Stimulated activated CD4-positive, alpha-beta T cell treated with anti-CD3 and anti-CD28 coated beads, Interleukin-1b, Interleukin-23, amount 100 ng/mL, for 1 hour (primary cell): ENCODE measurements at places on chromosomes 13 and 19.

DNA sequence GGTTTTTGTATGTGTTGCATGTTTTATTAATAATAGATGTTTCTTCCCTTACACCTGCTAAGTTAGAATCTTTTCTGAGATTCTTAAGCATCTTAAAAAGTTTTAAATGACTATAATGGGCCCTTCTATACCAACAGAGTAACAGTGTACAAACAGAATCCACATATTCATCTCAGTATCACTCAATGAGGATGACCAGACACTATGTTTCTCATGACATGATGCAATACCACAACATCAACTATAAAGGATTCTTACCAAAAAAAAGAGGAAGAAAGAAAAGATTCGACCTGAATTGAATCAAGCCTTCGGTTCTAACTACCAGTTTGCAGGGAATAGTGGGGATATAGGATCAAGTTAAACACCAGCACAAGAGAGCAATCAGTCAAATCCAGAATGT lies 56.5 kb downstream of the INTS6 start:
- DNase-seq: no peak

DNA sequence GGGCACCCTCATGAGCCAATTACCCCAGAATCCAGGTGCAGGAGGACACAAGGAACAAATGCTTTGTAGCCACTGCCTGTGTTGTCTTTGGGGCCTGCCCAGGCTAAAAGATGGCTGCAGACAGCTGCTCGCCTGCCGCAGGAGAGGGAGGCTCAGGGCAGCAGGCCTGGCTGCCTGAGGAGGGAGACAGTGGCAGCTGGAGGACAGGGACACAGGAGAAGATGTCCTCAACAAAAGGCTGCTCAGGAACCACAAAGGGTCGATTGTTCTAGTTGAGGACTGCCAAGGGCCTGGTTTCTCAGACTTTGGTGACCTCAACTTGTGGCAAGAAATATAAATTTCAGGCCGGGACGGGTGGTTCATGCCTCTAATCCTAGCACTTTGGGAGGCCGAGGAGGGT lies 7.6 kb downstream of the SIRT2 start:
- DNase-seq: no peak

GRCh38 chr19:56133858-56134653 lies 7.0 kb upstream of the ZNF444 start:
- no peak for DNase-seq

GRCh38 chr13:44792096-44792495 lies 197.2 kb downstream of the NUFIP1 start:
- DNase-seq: no peak

DNA sequence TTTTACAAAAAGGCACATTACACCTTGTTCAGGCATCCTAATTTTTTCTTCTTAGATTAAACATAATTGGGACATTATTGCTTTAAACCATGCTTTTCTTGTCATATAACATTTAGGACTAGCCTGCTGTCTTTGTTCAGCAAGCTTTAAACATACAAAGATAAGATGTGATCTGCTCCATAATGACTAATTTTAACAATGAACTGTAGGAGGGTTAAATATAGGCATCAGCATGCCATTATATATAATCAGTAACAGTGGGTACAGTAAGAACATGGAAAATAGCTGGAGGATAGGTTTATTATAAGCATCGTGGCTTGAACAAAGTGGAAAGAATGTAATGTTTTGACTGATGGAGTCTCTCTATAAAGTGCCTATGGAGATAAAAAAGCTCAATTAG lies 661.7 kb downstream of the SLITRK6 start:
- no peak for DNase-seq

DNA sequence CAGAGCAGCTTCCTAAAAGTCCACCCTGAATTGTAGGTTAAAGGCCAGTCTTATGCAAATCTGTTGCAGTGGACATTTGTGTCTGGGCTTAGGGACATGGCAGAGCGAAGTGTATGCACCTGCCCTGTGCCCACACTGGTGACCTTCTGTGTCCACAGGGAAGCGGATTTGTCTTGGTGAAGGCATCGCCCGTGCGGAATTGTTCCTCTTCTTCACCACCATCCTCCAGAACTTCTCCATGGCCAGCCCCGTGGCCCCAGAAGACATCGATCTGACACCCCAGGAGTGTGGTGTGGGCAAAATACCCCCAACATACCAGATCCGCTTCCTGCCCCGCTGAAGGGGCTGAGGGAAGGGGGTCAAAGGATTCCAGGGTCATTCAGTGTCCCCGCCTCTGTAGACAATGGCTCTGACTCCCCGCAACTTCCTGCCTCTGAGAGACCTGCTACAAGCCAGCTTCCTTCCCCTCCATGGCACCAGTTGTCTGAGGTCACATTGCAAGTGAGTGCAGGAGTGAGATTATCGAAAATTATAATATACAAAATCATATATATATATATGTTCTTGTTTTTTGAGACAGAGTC lies 25.5 kb downstream of the CYP2B6 start:
- no peak for DNase-seq

DNA sequence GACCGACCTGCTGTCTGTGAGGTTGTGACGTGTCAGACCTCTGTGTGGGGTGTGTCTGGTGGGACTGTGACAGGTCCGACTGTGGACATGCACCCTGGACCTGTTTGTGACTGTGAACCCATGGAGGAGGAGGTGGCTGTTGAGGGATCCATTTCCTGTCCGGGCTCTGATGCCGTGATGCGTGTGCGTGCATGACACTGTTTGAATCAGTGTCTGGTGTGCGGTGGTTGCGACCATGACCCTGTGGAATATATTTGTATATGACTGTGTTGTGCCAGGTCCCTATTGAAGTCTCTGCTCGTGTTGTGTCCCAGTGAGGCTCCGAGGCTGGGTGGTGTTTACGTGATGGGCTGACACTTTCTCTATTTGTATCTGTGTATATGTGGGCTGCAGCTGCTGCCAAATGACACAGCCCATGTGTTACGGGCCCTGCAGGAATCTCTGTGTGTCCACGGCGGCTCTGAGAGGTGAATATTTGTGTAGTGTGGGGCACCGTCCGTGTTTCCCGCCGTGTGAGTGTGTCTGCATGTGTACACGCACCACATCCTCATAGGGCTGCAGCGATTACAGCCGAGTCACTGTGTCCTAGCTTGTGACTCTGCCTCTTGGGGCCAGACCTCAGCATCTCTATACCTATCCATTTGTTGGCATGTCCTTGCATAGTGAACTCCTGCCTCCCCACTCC lies 18.3 kb downstream of the CCDC97 start:
- DNase-seq: no peak

DNA sequence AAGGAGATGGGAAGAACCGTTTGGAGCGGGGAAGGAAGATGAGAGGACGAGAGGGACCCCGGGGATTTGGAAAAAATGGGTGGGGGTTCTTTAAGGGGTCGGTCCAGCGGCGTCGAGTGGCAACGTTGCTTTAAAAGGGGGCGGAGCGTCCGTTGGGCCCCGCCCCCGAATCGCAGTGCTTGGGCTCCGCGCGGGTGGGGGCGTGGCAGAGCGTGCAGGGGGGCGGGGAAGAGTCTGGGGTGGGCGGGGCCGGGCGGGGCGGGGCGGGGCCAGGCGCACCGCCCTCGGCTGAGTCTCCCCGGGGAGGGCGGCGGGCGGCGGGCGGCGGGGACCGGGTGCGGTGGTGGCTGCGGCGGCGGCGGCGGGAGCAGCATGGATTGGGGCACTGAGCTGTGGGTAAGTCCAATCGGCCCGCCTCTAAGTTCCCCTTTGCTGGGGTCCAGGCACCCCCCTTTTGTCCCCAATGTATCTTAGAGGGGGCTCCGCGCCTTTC lies at the start of gene TRIP10:
TSS of gene TRIP10 (plus strand) at position 291 of the 493 bp plus-strand sequence. CDS start at position 373, 82 bp downstream.
- DNase-seq: peak; percentile 69

- no peak for DNase-seq
These were observed 38.0 kb downstream of the RCBTB2 start for GRCh38 chr13:48494874-48495273.

GRCh38 chr19:2514981-2515518 lies 39.1 kb downstream of the GADD45B start:
- no peak for DNase-seq

DNA sequence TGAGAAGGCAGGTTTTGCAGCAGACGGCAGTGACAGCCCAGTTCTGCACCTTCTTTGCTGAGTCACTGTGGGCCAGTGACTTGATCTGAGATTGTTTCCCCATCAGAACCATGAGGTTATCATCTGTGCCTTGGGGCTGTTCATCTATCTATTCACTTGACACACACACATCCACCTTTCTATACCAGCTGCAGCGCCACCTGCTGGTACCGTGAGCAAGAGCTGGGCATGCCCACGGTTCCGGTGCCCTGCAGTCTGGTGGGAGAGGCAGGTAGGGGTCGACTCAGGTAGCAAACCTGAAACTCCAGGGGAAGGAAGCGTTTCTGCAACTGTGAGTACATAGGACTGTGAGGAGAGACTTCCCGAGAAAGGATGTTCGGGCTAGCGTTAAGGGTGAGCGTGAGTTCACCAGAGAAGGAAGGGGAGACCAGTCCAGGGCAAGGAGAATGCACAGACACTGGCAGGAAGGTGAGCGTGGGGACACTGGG lies 7.5 kb upstream of the LIN7B start:
- peak; percentile 34 for DNase-seq

GRCh38 chr13:26401578-26402021 lies 147.7 kb downstream of the CDK8 start:
- no peak for DNase-seq

DNA sequence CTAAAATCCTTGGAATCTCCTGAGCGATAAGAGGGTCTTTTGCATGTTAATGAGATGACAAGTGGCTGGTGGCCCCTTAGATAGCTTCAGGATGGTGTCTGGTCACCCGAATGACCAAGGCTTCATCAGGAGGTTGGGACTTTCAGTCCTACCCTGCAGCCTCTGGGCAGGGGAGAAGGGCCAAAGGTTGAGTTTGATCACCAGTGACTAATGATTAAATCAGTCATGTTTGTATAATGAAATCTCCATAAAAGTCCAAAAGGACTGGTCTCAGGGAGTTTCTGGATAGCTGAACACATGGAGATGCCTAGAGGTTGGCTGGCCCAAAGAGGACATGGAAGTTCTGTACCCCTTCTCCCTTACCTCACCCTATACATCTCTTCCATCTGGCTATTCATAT lies 316.2 kb downstream of the MTUS2 start:
- no peak for DNase-seq

DNA sequence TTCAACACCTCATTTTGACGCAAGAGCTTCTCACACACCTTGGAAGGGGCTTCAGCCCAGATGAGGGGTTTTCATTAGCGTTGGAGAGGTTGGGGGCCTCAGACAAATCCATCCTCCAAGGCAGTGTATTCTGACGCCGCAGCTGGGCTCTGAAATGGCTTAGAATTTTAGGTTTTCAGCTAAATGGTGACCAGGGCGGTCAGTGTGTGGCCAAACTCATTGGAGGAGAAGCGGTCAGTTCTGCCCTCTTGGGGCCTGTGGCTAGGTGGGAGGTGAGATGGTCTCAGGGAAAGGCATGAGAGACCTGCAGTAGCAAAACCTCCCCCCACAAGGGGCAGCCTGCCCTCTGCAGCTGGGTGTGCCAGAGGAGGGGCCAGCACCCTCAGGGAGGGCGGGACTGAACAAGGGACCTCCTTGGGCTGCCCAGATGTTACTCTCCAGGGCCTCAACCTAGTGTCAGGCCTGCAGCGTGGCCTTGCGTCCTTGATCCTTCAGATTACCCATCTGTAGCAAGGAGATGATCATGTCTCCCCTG lies 155.8 kb downstream of the URI1 start:
- no peak for DNase-seq

DNA sequence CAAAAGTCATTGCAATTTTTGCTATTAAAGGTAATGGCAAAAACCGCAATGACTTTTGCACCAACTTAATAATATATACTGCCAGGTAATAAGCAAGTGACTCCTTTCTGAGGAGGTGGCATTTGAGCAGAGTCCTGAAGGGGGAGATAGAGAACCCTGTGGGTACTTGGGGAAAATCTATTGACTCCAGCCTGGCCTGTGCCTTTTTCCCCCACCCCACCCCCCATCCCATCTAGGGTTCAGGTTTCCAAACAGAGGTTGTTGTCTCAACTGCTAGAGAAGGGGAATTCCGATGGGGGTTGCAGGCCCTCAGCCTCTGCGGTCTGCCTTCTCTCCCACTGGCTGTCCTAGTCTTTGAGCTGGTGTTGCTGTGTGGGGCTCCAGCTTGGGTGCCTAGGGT lies 11.5 kb downstream of the S1PR2 start:
- no peak for DNase-seq

DNA sequence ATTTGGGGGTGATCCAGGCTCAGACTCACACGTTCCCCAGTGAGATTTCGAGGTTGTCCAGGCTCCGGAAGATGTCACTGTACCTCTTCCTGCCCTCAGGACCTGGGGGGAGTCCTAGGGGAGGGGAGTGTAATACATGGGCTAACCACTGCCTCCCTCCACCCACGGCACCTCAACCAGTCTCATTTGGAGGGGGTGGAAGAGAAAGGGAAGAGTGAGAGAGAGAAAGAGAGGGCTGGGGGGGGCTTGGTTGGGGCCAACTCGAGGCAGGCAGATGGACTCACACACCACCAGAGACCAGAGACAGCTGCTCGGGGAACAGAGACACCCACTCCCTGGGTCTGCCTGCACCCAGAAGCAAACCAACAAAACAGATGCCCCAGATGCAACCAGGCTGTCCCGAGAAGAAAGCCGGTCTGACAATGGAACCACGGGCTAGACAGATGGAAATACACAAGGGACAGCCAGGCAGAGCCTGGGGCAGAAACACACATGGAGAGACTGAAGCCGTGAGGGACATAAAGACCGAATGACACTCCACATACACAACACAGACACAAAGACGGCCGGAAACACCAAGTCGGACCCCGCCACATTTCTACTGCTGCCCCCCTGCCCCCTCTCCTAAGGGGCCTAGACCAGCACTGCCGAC lies 825 bp downstream of the GMIP start:
- no peak for DNase-seq

GRCh38 chr13:72864142-72865011 lies 82.4 kb downstream of the PIBF1 start:
- DNase-seq: no peak

DNA sequence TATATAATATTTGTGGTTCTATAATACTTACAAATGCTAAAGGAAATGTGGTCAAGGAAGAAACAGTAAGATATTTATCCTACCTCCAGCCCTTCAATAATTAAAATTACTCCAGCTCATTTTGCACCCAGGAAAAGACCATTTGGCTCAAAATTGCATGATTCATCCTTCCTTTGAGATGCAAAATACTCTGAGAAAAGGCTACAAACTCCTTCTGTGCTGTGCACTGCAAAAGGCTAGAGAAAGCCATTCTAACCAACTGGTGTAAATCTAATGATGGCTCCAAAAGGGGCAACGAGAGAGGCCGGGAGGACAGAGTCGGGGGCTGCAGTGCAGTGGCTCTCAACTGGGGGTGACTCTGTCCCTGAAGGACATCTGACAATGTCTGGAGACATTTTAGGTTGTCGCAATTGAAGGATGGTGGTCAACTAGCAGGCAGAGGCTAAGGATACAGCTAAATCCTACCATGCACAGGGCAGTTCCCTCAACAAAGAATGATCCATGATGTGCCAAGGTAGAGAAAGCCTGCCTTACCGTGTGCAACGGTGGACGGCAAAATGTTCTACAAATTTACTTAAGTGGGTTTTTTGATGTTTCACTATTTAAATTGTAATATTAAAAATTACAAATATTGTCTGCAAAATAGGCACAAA lies 32.6 kb downstream of the SLC7A1 start:
- DNase-seq: no peak

DNA sequence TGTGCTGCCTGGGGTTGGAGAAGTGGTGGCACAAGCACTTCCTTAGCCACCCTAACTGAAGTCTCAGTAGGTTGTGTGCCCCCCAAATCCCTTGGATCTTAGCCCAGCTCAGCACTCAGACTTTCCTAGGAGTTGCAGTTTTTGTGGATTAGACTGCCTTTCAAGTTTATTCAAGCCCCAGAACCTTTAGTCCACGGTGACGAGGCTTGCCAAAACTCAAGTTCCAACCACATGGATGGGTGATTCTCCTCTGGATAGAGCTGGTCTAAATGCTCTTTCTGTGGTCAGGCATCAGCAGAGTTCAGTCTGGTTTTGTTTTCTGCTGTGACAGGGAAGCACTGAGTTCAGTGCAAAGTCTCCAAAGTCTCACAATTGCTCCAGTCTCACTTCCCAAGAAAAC lies 2858.7 kb downstream of the PCDH9 start:
- no peak for DNase-seq
